ENCODE measurements at places on chromosomes 12 and 14.

GRCh38 chr14:26323869-26324268, 274.0 kb downstream of the NOVA1 start:
- DNase-seq, result peak; percentile 85

GRCh38 chr14:77023001-77023996, 5.2 kb downstream of the IRF2BPL start:
- peak; percentile 62 for DNase-seq

DNA sequence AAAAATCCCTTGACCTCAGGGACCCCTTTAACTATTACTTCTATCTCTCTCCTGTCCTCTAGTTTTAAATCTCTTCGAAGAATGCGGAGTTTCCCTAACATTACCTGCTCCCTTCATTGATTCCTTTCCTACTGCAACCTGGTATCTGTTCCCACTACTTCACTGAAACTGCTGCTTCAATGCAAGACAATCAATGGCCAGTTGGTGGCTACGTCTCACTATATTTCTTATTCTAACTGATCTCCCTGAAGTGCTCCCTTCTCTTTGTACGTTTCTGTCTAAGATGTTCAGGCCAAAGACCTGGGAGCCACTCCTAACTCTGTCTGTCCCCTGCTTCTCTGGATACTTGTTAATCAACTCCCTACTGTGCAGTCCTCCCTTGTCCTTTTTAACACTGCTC, 10.3 kb upstream of the KCNA1 start:
- peak; percentile 39 for DNase-seq

GRCh38 chr12:88579161-88579517, 1.1 kb downstream of the KITLG start:
- peak; percentile 61 for DNase-seq

DNA sequence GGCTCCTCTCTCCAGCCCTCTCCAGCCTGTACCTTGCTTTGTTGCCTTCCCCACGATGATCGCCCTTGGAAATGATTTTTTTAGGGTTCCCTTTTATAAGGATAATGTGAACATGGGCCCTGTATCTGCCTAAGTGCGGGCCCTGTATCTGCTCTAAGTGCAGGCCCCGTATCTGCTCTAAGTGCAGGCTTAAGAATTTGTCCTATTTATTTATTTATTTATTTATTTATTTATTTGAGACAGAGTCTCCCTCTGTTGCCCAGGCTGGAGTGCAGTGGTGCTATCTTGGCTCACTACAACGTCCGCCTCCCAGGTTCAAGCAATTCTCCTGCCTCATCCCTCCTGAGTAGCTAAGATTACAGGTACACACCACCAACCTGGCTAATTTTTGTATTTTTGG, 22.5 kb downstream of the GALNT16 start:
- no peak for DNase-seq

DNA sequence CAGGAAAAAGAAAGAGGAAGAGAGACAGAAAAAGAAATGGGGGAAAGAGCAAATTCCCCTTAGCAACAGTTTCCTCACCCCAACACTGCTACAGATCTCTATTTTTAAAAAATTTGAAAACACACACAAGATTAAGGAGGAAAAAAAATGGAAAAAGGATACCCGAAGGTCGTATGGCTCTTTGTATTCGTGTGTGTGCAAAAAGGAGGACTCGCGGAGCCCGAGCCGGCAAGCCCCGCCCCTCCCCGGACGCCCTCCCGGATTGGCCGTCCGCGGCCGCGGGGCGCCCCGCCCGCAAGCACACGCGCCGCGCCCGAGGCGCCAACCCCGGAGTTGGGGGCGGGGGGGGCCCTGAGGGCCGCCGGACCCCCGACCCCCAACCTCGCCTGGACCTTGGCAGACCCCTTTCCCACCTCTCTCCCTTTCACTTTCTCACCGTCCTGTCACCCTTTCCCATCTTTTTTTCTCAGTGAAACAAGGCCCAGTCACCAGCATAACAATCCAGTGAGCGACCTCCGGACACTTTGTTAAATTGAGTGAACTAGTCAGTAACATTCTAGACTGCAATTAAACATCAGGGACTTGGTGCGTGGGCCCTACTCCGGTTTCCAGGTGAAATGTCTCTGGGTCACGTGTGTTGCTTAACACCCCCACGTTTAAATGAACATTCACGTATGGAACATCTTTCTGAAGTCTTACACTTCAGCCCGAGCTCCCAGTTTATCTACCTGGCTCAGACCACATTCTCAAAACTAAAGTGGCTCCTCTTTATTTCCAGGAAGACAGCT, at the start of gene C14orf93:
Gene C14orf93, minus strand, starts transcription at position 205 of the 788 bp plus-strand sequence. CDS start 11,120 bp downstream, outside the sequence.
- DNase-seq, result peak; percentile 83

DNA sequence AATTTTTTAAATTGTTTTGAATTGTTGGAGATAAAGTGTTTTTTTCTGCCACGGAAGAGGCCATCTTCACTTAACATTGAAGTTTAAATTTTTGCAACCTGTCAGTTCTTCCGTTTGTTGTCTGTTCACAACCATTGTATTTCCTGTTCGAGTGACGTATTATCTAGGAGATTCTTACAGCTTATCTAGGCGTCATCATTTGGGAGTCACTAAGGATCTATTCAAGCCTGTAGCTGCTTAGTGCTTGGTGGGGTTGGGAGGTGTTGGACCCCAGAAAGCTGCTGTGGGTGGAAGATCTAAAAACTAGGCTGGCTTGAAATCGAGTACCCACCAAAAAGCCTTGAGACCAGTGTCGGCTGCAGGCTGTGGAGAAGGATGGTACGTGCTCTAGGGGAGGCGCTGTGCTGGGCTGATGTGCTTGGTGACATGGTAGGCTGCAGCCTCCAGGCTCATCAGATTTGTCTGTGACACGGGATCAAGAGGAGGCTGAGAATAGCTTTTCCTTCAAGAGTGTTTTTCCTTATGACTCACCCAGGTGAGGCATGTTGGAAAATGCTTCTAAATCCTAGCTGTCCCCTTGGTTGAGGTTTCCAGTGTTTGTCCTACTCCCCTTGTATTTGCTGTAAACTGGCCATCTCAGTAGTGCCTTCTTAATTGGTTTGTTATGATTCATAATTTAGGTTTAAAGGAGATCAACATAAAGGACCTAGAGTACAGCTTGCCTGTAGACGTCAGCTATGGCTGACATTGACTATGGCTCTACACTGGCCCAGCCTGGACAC, 57.8 kb downstream of the ATG14 start:
- no peak for DNase-seq

DNA sequence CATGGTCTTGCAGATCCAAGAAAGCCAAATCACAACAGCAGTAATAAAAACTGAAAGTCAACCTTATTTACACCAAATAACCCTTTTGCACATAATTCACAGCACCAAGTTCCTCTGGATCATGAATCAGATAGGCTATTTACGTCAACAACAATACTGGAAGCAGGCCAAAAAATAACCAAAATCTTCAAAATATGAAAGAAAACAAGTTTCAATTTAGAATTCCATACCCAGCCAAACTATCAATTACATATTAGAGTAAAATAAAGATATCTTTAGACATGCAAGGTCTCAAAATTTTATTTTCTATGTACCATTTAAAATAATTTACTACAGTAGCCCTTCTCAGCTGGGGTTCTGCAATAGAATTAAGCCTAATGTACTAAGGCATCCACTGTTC, 76.7 kb upstream of the BBS10 start:
- DNase-seq, result no peak

DNA sequence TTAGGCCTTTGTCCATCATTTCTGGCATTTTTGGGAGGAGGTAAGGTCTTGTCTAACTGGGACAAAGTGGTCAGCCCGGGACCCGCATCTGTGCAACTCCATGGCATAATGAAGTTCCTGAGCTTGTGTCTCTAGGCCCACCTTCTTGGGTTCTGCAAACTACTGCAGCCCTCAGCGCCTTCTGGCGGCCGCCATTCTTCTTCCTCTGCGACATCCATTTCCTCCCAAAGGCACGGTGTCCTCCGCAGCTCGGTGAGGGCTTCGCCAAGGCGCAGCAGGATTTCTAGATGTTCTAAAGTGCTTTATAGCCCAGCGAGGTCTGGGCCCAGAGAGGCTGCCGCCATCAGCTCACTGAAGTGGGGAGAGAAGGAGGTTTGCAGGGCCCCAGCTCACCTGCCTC, 134.4 kb upstream of the OR4E1 start:
- no peak for DNase-seq

GRCh38 chr12:21543151-21543550, 17.1 kb downstream of the SPX start:
- DNase-seq, result no peak

GRCh38 chr12:51505360-51506105, 80.9 kb downstream of the SLC4A8 start:
- no peak for DNase-seq

All from NCI-H1092 treated with DMSO at 0.1 percent for 48 hours (cell line).